Activated T-cell treated with anti-CD3 and anti-CD28 coated beads for 24 hours (primary cell): ENCODE measurements at places on chromosomes 13 and 19.

GRCh38 chr19:39008137-39008536 is 24.2 kb downstream of the FBXO27 start:
- DNase-seq, result no peak

GRCh38 chr19:29674374-29675119 is 9.3 kb downstream of the PLEKHF1 start:
- DNase-seq, result no peak

- DNase-seq, result no peak
Observed at GRCh38 chr19:46481947-46482346, 10.6 kb upstream of the PNMA8A start.

GRCh38 chr13:28716511-28716910 is 2.3 kb downstream of the SLC46A3 start:
- DNase-seq, result no peak

- no peak for DNase-seq
Observed at GRCh38 chr13:84831666-84832657, 949.7 kb upstream of the SLITRK1 start.

- no peak for DNase-seq
Observed at GRCh38 chr13:66508153-66508909, 721.8 kb downstream of the PCDH9 start.

DNA sequence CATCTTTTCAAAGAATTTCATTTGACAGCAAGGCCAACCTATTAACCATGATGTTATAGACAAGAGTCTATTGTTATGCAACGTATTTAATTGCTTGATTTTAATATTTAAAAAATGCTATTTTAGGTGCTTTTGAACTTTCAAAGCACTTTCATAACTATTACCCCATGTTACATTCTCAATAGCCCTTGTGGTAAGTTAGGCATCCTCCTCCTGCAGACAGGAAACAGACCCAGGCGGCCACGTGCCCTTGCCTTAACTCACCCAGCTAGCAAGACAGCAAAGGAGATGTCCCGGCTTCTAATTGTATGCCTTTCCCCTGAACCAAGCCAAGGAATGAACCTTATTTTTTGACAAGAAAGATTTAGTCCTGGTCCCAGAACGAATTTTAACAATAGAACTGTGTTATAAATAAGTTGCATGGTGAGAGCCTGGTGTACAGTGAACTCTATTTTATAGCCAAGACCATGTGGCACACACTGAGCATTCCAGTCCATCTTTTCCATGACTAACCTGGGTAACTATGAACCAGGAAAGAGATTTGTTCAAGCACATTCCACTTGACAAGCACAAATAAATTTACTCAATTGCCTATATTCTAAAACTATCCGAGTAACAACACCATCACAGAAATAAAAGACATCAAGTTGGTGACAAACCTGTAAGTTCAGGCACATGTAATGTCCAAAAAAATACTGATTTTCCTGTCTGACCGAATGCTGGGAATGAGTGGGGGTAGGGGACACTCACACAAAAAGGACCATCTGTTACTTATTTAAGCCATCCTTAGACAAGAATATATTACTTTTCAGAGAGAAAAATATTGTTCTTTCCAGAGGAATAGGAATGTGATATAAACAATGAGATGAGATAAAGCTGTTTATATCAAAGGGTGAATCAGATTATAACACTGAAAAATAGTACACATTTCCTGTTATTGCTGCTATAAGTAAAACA is 163.0 kb downstream of the EFNB2 start:
- no peak for DNase-seq

GRCh38 chr13:113408562-113408961 is 44.6 kb upstream of the GRTP1 start:
- DNase-seq, result no peak

DNA sequence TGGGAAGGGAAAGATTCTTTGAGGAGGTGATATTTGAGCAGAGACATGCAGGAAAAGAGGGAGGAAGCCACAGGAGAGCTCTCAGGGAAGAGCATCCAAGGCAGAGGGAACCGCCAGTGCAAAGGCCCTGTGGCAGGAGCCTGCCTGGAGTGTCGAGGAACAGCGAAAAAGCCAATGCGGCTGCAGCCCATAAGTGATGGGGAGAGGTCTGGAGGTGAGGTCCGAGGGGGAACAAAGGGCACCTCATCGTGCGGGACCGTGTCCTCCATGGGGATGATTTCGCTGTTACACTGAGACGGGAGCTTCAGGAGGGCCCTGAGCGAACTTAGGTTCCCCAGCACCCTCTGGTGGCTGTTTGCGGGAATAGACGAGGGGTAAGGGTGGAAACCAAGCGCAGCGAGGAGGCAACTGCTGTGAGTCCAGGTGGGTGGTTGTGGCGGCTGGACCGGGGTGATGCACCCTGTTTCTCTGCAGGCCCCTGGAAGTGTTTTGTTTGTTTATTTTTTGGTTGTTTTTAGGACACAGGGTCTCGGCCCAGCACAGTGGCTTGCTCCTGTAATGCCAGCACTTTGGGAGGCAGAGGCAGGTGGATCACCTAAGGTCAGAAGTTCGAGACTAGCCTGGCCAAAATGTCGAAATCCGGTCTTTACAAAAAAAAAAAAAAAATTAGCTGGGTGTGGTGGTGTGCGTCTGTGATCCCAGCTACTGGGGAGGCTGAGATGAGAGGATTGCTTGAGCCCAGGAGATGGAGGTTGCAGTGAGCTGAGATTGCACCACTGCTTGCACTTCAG is 5.9 kb upstream of the EHD2 start:
- DNase-seq, result peak; percentile 72

DNA sequence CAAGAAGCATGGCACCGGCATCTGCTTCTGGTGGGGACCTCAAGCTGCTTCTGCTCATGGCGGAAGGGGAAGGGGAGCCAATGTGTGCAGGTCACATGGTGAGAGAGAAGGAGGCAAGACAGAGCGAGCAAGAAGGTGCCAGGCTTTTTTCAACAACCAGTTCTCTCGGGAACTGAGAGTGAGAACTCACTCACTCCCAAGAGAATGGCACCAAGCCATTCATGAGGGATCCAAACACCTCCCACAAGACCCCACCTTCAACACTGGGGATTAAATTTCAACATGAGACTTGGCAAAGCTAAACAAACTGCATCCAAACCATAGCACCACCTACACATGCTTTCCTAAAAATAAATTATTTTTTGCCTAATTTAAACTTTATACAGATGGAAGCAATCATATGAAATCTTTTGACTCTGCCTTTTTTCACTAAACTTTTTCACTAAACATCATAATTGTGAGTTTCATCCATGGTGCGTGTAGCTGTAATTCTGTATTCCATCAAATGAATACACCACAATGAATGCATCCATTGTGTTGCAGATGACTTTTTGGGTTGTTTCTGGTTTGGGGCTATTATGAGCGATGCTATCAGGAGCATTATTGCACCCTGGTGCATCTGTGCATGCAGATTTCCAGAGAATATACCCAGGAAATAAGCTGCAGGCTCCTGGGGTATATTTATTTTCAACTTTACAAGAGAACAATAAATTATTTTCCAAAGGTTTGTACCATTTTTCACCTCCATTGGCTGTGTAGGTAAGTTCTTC is 14.6 kb upstream of the IPO5 start:
- no peak for DNase-seq

DNA sequence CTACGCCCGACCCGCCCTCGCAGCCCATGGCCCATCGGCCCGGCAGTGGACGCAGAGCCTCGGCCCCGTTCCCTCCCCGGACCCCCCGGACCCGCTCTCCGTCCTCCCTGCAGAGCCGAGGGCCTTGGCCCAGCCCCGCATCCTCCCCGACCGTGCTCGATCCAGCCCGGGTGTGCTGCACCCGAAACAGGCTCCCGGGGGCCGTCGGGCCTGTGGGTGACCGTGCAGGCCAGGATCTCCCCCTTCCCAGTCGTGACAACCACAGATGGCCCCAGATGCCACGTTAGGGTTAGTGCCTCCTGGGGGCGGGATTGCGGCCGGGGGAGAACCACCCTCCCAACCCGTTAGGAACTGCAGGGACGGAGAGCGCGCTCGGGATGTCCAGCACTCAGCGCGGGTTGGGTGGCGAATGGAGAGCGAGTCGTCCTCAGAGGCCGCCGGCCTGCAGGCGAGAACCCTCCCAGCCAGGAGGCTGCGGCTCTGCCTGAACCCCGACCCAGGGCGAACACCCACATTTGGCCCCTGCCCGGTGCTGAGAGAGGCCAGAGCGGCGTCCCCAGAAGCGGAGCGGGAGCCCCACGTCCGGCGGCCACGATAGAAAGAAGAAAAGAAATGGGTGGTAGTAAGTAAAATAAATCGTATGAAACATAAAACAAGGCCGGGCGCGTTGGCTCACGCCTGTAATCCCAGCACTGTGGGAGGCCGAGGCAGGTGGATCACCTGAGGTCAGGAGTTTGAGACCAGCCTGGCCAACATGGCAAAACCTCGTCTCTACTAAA is 6.7 kb upstream of the MADCAM1 start:
- DNase-seq, result no peak

DNA sequence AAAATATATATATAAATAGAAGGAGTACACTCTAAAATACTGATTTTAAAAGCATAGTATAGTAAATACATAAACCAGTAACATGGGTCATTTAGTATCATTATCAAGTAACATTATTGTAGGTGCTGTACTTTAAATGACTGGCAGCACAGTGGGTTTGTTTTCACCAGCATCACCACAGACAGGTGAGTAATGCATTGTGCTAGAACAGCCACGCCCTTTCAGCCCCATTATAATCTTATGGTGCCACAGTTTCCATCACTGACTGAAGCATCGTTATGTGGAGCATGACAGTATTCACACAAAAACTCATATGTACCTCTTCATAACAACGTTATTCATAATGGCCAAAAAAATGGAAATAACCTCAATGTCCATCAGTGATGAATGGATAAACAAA is 88.3 kb downstream of the DHRS12 start:
- no peak for DNase-seq

DNA sequence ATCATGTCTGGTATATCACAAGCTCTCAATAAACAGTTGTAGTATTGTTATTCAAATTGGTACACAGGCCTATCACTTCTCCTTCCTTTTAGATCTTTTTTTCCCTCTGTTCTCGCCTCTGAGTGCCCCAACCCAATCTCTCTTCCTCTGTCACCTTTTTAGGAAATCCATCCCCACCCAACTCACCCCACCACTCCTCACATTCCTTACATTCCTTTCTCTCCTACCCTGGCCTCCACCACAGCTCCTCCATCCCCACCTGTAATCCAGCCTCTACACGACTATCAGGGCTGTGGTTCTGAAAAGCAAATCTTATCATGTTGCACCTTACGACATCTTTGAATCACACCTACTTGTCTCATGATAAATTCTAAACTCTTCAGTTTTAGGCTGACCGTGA is 545.4 kb upstream of the GPC6 start:
- no peak for DNase-seq

GRCh38 chr19:4596033-4596904 is 36.8 kb upstream of the SEMA6B start:
- no peak for DNase-seq

DNA sequence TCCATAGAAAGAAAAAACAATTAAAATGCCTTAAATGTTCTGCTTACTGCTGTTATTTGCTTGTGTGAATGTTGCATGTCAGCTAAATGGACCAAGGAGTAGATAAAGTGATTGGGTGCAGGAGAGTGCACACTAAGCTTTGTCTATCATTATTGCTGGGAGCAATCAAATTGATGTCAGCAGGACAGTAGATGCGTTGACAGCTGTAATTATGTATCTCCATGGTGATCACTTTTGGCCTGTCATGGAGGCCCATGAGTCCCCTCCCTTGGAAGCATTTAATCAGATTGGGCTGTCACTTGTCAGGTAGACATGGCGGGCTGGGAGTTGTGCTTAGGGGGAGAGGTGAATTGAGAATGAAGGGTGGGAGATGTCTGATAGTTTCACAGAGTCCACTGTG is 215.3 kb downstream of the PCCA start:
- no peak for DNase-seq
